Activated naive CD4-positive, alpha-beta T cell (primary cell): ENCODE measurements at places on chromosomes 11 and 22.
A peak's percentile ranks its signal among the peaks of the same experiment; 100 is the strongest.

GRCh38 chr11:68261006-68261405 lies 10.8 kb downstream of the C11orf24 start:
- no peak for DNase-seq

- no peak for DNase-seq
Measured at GRCh38 chr11:131652231-131652630, 281.8 kb downstream of the NTM start.

DNA sequence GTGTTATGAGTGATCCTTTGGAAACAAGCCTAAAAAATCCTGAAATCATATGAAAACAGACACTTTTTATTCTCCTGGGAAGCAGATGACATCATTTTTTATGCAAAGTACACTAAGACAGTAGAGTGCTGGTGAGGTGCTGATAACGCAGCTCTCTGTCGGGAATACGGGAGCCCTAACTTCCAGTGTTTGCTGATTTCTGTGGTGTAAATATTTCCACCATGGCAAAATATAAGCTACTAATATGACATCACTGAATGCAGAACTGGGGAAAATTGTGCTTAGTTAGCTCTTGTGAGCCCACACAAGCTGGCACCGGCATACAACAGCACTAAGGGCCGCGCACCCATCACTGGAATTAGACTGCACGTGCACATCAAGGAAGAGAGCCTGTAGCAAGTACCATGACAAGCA lies 82.6 kb downstream of the FAM76B start:
- DNase-seq: no peak

- DNase-seq: no peak
Measured at GRCh38 chr11:65640483-65641296, 2.8 kb downstream of the SIPA1 start.

DNA sequence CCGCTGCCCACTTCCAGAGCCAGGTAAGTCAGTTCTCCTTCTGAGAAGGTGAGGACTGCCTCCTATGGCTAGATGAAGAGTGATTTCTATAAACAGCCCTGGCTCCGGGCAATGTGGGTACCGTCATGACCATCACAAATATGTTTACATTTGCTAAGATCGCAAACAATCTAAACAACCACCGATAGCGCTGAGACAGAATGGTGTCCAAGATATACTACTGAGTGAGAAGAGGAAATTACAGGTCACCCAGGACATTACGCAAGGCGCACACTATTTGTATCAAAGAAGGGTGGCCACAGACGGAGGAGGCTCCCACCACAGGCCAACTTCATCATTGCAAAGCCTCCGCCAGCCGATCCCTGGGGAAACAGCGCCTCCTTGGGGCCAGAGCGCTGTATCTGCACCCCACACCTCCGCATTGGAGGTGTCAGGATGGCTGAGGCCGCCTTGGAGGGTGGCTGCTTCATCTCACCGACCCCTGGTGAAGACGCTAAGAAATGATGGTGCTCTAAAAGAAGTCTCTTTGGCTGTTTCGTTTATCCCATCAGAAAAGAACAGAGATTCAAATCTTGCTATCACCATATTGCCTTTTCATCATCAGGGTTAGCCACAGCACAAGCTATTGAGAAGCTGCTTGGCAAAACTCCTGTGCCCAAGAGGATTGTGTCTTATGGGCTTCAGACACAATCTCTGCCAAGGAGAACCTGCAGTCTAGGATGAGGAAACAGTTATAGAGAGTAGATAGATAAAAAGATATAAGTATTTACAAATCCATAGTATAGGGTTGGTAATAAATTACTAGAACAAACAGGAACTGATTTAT lies 12.3 kb upstream of the ASRGL1 start:
- DNase-seq: peak; percentile 13

- no peak for DNase-seq
Measured at GRCh38 chr11:59152312-59152951, 9.8 kb downstream of the FAM111A start.

DNA sequence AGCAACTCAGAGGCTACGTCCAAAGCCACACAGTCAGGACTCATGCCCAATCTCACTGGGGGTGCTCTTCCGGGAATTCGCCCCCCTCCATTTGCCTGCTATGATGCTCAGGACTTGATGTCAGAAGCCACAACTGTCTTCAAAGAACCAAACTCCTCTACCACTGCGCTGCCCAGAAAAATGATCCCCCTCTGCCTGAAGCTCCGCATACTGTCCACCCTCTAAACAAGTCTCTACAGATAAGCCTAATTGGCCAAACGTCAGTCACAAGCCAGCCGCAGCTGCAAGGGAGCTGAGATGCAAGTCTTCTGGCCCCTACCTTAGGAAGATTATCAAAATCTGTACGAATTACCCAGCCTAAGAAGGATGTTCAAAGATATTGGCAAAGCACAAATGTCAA lies 294.6 kb downstream of the BUD13 start:
- no peak for DNase-seq

DNA sequence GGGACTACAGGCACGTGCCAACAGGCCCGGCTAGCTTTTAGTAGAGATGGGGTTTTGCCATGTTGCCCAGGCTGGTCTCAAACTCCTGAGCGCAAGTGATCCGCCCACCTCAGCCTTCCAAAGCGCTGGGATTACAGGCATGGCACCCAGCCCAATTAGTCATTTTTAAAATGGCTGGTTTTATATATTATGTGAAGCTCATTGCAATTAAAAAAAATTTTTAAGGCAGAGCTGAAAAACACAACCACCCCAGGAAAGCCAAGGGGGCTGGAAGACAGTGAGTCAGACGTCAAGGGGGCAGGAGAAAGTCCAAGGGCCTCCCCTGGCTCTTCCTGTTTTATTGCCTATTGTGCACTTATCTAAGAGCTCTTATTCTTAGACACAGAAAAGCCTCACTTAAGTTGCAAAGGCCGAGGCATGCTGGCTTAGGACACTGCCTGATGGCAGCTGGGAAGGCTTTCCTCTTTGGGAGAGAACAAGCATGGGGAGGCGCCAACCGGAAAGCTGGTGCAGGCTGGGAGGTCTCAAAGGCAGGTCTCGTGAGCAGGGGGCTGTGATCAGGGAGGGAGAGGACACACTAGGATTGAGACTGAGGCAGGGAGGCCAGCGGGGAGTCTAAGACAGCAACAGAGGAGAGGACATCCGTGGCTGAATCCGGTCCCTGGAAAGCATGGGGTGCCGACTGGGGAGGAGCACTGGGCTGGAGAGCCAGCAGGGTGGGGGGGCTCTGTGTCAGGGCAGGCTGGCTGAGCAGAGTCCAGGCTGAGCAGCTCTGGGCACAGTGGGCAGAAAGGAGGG lies 11.1 kb upstream of the OSM start:
- no peak for DNase-seq

- no peak for DNase-seq
Measured at GRCh38 chr22:42884616-42885375, 27.7 kb upstream of the ARFGAP3 start.

- DNase-seq: no peak
Measured at GRCh38 chr11:123454060-123454651, 24.1 kb downstream of the GRAMD1B start.

DNA sequence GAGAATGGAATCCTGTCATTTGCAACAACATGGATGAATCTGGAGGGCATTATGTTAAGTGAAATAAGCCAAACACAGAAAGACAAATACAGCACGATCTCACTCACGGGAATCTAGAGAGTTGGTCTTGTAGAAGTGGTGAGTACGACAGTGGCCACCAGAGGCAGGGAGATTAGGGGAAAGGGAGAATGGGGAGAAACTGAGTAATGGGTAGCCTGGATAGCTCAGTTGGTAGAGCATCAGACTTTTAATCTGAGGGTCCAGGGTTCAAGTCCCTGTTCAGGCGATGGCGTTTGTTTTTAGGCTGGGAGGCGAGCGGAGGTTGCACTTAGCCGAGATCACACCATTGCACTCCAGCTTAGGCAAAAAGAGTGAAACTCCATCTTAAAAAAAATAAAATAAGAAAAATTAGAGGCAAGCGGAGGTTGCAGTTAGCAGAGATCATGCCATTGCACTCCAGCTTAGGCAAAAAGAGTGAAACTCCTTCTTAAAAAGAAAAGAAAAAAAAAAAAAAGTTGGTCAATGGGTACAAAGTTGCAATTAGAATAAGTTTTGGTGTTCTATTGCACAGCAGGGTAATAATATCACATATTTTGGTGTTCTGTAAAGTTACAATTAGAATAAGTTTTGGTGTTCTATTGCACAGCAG lies 95.7 kb upstream of the UBASH3B start:
- DNase-seq: no peak

DNA sequence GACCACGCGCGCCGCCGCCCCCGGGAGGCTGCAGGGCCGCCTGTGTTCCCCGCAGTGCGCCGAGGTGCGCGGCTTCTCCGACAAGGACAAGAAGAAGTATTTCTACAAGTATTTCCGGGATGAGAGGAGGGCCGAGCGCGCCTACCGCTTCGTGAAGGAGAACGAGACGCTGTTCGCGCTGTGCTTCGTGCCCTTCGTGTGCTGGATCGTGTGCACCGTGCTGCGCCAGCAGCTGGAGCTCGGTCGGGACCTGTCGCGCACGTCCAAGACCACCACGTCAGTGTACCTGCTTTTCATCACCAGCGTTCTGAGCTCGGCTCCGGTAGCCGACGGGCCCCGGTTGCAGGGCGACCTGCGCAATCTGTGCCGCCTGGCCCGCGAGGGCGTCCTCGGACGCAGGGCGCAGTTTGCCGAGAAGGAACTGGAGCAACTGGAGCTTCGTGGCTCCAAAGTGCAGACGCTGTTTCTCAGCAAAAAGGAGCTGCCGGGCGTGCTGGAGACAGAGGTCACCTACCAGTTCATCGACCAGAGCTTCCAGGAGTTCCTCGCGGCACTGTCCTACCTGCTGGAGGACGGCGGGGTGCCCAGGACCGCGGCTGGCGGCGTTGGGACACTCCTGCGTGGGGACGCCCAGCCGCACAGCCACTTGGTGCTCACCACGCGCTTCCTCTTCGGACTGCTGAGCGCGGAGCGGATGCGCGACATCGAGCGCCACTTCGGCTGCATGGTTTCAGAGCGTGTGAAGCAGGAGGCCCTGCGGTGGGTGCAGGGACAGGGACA lies 2.7 kb downstream of the NLRP6 start:
- DNase-seq: no peak

- DNase-seq: no peak
Measured at GRCh38 chr22:36658900-36659299, 44.7 kb downstream of the CACNG2 start.

- DNase-seq: no peak
Measured at GRCh38 chr11:35101223-35101622, 37.7 kb upstream of the CD44 start.

- no peak for DNase-seq
Measured at GRCh38 chr22:30861688-30862552, 106.7 kb downstream of the MORC2 start.

GRCh38 chr11:111335549-111335948 lies 37.2 kb downstream of the POU2AF3 start:
- no peak for DNase-seq

DNA sequence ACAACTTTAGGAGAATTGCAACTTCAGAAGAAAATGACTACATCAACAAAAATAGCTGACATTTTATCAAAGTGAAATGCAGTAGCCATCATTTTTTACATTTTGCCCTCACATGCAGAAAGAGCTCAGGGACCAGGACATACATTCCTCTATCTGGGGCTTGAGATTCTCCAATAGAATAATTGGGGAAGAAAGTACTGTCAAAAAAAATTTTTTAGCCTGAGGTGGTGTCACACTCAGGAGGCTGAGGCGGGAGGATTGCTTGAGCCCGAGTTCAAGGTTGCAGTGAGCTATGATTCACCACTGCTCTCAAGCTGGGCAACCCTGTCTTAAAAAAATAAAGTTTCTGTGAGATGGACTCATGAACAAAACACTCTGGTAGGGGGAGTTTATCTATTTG lies 32.2 kb upstream of the DEPDC7 start:
- no peak for DNase-seq
